T-helper 9 cell (primary cell): ENCODE measurements at places on chromosomes 16 and 17.

DNA sequence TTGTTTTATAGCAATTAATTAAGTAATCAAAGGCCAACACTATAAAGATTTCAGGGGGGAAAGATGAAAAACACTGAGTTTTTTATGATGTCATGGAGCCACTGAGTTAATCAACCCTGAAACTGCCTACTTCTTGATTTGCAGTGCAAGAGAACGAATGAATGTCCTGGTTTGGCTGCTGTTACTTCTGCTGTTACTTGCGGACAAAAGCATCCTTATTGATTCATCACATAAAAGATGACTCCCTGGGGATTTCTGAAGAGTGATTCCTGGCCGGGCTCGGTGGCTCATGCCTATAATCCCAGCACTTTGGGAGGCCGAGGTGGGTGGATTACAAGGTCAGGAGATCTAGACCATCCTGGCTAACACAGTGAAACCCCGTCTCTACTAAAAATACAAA lies 10.9 kb upstream of the SPNS3 start:
- DNase-seq = no peak

- DNase-seq = no peak
These were observed 8.5 kb downstream of the PRMT7 start for GRCh38 chr16:68319185-68319908.

DNA sequence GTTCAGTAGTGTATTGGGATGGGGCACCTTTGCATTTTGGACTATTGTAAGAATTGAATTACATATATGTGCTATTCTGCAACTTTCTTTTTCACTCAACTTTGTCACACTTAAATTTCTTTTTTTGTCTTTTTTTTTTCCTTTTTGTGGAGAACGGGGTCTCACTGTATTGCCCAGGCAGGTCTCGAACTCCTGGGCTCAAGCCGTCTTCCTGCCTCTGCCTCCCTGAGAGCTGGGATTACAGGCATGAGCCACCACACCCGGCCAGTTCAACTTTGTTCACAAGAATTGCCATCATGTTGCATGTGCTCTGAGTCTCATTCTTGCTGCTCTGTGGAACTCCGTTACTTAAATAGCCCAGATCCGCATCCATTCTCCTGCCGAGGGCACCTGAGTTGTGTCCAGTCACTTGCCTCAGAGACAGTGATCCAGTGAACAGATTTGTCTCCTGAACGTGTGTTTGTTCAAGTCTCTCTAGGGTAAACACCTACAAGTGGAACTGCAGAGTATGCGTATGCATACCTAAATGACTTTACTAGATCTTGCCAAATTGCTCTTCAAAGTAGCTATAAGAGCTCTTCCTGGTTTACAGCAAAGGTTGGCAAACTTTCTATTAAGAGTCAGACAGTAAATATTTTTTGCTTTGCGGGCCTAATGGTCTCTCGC lies 3.4 kb upstream of the SLC38A10 start:
- no peak for DNase-seq

- no peak for DNase-seq
These were observed 94.6 kb upstream of the DHX40 start for GRCh38 chr17:59470624-59471297.

DNA sequence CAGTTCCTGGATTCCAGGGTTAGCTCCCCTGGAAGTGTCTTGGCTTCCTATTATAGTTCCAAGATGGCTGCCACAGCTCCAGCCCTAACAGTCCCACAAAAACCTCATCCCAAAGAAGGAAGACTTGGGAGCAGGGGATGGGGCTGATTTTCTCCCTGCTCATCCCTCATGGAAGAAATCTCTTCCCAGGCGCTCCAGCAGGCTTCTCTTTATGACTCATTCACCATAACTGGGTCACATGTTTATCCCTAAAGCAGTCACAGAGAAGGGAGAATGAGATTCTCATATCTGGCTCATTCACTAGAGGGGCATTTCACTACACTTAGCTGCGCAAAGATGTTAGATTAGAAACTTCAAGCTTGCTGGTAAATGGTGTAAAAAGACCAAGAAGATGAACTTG lies 206.5 kb upstream of the IRX3 start:
- DNase-seq = no peak

GRCh38 chr16:56137269-56137668 lies 54.0 kb upstream of the GNAO1 start:
- no peak for DNase-seq

DNA sequence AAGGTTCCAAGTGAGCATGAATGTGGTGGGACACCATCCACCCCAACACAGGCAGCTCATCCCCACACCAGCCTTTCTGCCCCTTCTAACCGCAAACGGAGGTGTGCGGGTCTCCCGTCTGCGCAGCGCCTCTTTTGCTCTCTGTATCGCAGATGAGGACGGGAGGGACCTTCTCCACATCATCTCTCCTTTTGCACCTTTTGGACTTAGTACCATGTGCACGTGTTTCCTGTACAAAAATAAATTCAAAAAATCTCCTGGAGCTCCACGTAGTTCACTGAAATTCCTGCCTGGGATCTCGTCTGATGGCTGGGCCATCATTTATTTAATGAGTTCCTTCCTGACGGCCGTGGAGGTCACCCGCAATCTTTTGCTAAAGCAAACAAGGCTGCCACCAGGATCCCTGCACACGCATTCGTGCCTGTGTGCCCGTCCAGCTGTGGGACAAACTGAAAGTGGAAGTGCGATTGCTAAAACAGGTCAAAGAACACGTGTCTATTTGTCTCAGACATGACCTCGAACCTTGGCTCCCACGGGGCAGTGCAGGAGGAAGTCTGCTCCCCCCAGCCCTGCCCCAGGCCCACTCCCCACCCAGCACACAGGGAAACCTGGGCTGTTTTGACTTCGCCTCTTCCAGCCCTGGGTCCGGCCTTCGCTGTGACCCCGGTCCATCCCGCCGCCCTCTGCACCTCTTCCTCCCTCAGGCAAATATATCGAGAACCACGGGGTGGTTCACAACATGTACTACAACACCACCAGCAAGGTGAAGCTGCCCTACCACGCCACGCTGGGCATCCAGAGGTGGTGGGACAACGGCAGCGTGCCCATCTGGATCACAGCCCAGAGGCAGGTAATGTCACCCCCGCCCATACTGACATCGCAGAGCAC lies 2.3 kb downstream of the ENPP7 start:
- no peak for DNase-seq

DNA sequence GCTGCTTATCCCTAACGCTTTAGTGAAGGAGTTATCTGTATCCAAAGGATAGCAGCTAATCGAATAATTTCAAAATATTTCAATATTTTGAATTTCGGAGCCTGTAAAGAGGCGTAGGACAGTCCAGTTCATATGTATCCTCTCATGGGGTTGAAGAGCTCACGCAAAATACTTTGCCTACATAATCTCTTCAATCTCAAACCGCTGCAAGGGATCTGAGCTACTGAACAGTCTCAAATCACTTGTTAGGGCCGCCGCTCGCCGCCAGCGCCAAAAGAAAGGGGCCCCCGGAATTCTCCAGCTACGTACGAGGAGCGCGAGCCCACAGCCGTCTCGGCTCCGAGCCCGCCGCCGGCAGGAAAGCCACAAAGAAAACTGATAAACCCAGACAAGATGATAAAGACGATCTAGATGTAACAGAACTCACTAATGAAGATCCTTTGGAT lies 601 bp upstream of the RFWD3 start:
- DNase-seq = peak; percentile 11

DNA sequence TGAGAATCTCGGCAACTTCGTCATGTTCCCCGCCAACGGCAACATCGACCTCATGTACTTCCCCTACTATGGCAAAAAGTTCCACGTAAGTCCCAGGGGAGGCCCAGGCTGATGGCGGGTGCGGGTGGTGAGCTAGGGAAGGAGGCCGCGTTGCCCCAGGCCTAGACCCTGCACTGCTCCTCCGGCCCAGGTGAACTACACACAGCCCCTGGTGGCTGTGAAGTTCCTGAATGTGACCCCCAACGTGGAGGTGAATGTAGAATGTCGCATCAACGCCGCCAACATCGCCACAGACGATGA lies 4.8 kb downstream of the ATP1B2 start:
- no peak for DNase-seq

DNA sequence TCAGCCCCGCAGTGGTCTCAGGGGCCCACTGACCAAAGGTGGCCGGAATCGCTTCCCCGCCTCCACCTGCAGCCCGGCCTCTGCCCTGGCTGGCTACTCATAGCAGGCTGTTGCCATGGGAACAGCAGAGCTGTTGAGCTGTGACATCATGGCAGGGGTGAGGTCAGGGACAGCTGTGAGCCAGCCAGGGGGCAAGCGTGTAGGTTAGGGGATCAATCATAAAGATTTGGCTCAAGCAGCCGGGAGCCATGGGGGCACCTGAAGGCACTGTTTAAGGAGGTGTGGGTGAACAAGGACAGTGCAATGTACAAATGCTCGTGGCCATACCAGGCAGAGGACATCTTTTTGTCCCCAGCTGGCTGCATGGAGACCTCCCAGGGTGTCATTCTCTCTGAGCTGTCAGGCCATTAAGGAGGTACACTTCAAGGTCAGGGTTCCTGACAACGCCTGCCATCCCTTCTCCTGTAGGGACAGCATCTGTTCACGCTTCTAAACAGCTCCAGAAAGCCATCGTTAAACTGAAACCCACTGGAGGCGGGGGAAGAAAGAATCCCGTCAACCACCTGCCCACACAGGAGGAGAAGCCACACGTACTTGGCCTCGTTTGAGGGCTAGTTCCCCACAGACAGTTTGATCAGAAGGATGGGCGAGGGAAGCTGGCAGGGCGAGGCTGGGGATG lies at the start of gene CEP295NL:
Gene CEP295NL, minus strand, starts transcription at position 101 of the 679 bp plus-strand sequence. CDS start 1,373 bp downstream, outside the sequence.
- no peak for DNase-seq

- DNase-seq = no peak
These were observed 46.7 kb downstream of the C16orf82 start for GRCh38 chr16:27113341-27113841.

DNA sequence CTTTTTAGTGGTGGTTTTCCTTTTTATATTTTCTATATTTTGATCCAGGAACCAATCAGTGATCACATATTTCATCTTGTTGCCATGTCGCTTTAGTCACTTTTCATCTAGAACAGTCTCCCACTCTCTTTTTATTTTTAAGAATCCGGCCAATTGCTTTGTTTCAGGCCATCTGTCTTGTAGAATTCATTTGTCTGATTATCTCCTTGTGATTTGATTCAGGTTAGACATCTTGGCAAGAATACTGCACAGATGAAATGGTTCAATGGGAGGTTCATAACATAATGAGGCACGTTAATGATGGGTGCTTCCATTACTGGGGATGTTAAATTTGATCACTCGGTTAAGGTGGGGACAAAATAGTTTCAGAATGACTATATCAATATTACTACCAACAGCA lies 49.1 kb downstream of the NUP88 start:
- DNase-seq = no peak

DNA sequence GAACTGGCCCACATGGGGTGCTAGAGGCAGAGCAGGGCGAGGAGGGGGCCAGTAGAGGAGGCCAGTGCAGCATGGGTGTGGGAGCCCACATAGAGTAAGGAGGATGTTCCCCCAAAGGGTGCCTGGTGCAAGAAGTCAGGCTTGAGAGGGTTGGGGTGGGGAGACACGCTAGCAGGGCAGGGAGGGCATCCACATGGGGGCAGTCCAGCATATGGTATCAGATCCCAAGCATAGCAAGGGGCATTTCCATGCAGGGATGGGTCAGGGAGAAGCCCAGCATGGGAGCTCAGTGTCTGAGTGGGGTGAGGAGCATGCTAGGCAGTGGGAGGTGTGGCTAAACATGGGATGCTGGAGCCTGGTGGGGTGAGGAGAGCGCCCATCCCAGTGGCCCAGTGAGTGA lies 213.7 kb downstream of the COPRS start:
- no peak for DNase-seq

GRCh38 chr16:23486480-23486879 lies 23.8 kb downstream of the GGA2 start:
- DNase-seq = no peak

DNA sequence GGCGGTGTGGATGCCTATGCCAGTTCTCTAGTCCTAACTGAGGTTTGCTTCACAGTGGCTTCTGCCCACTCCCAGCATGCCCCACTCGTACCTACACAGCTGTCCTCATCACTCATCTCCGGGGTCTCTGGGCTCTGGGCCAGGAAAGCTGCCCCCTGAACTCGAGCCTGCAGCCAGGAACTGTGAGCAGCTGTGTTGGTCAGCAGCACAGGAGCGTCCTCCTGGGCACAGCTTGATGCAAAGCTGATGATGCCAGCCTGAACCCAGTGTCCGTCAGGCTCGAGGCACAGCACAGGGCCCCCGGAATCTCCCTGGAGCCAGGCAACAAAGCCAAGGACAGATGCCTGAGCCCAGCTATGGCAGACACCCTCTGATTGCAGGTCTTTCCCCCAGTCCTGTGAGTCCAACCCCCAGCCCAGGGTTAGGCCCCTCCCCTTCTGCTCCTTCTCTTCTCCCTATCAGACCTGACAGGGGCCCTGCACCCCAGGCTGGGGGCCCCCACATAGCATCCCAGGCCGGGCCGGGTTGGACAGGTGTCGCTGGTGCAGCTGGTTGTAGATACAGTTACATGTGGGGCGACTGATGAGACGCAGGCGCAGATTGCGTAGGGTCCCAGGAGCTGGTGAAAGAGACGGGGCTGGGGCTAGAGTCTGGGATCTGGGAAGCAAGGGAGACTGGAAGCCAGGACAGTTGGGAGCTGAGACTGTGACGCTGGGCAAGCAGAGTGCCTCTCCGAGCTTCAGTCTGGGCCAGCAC lies 2.7 kb downstream of the PRSS53 start:
- no peak for DNase-seq

DNA sequence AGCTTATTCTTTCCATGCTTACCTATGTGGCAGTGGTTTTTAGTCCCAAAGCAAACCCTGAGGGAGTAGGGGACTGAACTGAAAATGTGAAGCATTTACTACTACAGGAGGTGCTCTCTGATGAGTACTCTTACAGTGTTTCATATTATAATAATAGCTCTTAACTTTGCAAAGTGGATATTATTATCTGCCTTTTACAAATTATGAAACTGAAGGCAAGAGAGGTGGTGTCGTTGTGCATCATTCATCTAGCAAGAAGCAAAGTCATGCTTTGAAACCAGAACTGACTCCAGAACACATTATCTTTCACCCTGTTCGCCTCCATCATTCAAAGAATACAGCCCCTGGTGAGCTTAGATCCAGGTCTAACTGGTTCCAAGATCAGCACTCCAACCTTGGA lies 8.2 kb upstream of the KCNH6 start:
- DNase-seq = no peak

DNA sequence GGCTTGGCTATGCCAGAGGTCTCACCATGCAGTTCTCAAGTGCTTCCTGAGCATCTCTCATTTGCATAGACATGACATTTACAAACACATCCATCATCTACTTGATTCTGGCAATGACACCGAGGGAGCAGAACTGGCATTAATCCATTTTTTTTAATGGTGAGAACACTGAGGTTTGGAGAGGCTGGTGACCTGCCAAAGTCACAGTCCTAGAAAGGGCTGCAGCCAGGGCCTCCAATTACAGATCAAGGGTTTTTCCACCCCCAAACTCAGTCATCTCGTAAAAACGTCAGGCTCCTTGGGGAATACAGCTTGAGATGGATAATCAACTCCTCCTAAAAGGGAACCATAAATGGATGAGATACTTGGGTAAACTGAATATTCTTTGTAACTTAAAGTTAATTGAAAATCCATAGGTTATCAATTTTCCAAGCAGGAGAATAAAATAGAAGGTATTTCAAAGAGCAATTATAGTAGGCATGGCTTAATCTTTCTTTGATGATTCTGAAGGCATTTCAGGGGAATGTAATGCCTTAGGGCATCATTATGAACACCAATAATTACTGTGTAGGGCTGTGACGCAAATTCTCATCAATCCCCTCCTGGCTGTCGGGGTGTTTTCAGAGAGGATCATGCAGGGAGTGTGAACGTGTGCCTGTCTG lies 9.4 kb upstream of the MEOX1 start:
- DNase-seq = no peak
